T-helper 17 cell (primary cell): ENCODE measurements at places on chromosomes 1 and 21. TPM values are rescaled to one million over a fixed set of nuclear protein-coding genes. Genes with fewer than 3 reads are reported as not detected.

SPATA21 gene
- total RNA-seq, result not detected

AMIGO1 gene
- total RNA-seq, result 6.2 TPM

PRDM16 gene
- not detected for total RNA-seq

KLF17 gene
- not detected for total RNA-seq

C1orf35 gene
- 20.9 TPM for total RNA-seq

TAS1R1 gene
- total RNA-seq, result not detected

CD48 gene
- 387 TPM for total RNA-seq

ATP1A4 gene
- 0.27 TPM for total RNA-seq

HCRTR1 gene
- total RNA-seq, result not detected

MFAP2 gene
- total RNA-seq, result not detected

TUFT1 gene
- 18.2 TPM for total RNA-seq

TCHHL1 gene
- not detected for total RNA-seq

SPRR5 gene
- total RNA-seq, result not detected

NTRK1 gene
- total RNA-seq, result 0.34 TPM

LY9 gene
- 124 TPM for total RNA-seq
